ENCODE measurements at places on chromosomes 3 and 15.

DNA sequence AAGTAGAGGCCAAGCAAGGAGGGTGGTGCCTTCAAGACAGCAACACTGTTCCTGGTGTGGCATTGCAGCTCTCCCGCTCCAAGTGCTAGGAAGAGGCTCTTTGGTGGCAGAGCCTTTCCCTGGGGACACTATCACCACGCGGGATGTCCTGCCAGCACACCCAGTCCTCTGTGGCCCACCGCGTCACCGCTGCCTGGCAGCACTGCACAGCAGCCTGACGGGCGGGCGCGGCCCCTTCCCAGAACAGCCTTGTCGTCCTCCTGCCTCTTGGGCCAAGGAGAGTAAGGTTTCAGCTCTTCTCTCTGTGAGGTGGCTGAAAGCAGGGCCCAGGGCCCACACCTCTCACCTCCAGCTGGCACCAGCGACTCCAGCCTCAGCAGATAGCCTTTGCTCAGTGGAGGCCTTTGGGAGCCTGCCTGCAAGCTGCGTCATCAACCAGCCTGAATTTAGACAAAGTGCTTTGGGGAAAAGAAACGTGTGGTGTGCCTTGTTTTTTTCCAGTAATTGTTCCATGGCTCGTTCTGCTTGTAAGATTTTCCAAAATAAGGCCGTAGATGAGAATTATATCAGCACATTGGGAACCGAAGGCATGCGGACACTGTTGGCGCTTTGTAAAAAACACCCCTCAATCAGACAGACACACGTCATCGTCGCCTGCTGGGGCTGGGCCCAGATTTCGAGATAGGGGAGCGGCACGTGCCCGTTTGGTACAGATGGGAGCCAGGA is 65.0 kb downstream of the AAGAB start:
- peaks cover 60% of the 10 kb centered on the region for H3K36me3 ChIP-seq
- H3K4me1 ChIP-seq, result peaks cover 10% of the 10 kb centered on the region
- H3K27ac ChIP-seq, result no peak overlapping the region

- H3K4me3 ChIP-seq, result no peak overlapping the region
- no peak overlapping the region for H3K27ac ChIP-seq
- no peaks in the 10 kb centered on the region for H3K36me3 ChIP-seq
- no peaks in the 10 kb centered on the region for H3K27me3 ChIP-seq
- DNase-seq, result no peak
These were observed 806.5 kb downstream of the IGSF11 start for GRCh38 chr3:118228151-118228550.

DNA sequence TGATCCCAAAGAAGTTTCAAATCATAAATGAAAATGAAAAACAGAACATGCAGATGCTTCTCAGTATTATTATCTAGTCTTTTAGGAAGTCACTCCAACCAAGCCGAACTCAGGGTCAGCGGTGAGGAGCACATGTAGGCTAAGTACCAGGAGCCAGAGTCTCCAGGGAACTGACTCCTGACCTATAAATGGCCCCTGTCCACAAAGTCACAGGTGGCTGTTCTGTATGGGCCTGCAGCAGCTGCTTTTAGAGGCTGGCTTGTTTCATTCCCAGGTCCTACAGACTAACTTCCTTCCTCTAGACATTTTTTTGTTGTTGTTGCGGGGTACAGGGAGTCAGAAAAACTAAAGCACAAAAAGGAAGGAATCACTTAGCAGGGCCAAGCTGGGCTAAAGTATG is 54.6 kb downstream of the DAPK2 start:
- peaks cover 4% of the 10 kb centered on the region for H3K4me1 ChIP-seq
- H3K27ac ChIP-seq, result no peak overlapping the region
- DNase-seq, result no peak
- H3K4me3 ChIP-seq, result no peak overlapping the region

- H3K27me3 ChIP-seq, result no peaks in the 10 kb centered on the region
- no peak overlapping the region for H3K27ac ChIP-seq
- no peak for DNase-seq
- no peaks in the 10 kb centered on the region for H3K4me1 ChIP-seq
- H3K4me3 ChIP-seq, result no peak overlapping the region
These were observed 539.1 kb downstream of the SI start for GRCh38 chr3:164539215-164539614.

DNA sequence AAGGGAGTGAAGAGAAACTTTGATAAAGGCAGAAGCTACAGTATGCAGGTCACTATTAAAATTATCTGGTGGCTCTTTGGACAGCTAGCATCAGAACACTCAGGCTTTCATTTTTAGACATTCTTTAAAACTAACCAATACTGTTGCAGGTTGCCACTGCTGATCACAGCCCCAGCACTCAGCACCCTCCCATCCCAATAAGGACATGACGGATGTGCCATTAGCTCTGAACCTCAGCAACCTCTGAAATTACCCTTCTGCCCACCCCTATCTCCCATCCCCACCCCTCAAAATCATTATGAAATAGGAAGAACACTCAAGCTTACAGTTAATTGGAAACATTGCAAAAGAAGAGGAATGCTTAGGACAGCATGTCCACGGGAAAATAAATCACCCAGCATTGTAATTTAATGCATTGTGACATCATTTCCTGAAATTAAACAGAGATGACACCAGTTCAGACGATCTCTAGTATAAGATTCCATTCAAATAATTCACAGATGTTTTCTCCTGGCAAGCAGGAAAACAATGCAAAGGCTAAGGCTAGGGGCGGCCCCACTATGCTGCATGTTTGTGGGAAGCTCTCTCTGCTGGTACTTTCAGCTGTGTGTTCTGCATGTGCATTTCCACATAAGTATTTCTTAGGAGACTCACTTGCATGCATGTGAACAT is 71.6 kb downstream of the MEIS2 start:
- H3K4me1 ChIP-seq, result no peaks in the 10 kb centered on the region
- DNase-seq, result no peak
- H3K4me3 ChIP-seq, result no peak overlapping the region
- H3K27me3 ChIP-seq, result no peaks in the 10 kb centered on the region

- no peak for DNase-seq
- no peak overlapping the region for H3K27ac ChIP-seq
- no peaks in the 10 kb centered on the region for H3K36me3 ChIP-seq
- no peaks in the 10 kb centered on the region for H3K27me3 ChIP-seq
These were observed 42.1 kb downstream of the SAXO2 start for GRCh38 chr15:82304778-82305090.

- H3K27me3 ChIP-seq, result no peaks in the 10 kb centered on the region
- DNase-seq, result no peak
- no peaks in the 10 kb centered on the region for H3K36me3 ChIP-seq
- no peak overlapping the region for H3K4me3 ChIP-seq
- H3K27ac ChIP-seq, result no peak overlapping the region
These were observed 28.1 kb downstream of the CCNL1 start for GRCh38 chr3:157131861-157132260.

DNA sequence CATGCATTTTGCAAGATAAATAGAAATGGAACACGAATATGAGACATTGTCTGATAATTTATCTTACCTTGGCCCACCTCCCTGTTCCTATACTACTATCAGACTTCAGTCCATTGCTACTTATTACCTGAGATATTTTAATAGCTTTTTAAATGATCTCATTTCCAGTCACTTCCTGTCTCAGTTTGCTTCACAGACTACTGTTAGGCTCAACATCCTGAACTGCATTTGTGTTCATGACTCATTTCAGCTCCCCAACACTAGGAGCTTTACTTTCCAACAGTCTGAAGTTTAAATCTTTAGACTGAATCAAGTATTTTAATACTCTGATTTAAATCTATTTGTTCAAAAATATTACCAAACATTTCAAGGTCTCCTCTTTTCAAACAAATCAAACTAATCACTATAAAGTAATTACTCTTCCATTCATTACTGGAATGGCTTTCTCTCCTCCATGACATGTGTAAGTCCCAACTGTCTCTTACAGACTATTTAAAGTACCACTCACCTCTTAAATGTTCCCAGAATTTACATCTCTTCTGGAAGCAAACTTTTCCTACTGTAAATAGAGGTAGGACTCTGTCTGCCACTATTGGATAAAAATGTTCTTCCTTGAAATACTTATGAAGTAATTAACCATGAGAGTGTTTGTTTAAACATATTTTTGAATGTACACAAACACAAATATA is 1277.6 kb downstream of the ZPLD1 start:
- no peak overlapping the region for H3K4me3 ChIP-seq
- H3K36me3 ChIP-seq, result no peaks in the 10 kb centered on the region
- no peak overlapping the region for H3K27ac ChIP-seq
- DNase-seq, result no peak
- no peaks in the 10 kb centered on the region for H3K4me1 ChIP-seq

- H3K27ac ChIP-seq, result no peak overlapping the region
- no peak for DNase-seq
- peaks cover 24% of the 10 kb centered on the region for H3K4me1 ChIP-seq
- H3K36me3 ChIP-seq, result peaks cover 3% of the 10 kb centered on the region
These were observed 25.0 kb downstream of the SEC61A1 start for GRCh38 chr3:128077202-128077624.

DNA sequence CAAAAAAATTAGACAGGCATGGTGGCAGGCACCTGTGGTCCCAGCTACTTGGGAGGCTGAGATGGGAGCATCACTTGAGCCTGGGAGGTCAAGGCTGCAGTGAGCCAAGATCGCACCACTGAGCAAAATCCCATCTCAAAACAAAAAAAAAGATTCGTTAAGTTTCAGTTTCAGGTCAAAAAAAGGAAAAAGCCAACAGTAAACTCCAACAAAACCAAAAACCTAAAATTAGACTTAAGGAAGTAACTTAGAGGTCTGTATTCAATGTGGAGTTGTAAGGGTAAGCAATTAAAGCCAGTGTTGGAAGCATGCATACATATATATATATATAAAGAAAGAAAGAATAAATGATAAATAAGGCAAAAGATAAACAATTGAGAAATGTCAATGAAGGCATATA is 11.8 kb downstream of the KPNA1 start:
- H3K4me3 ChIP-seq, result no peak overlapping the region
- H3K27ac ChIP-seq, result no peak overlapping the region
- DNase-seq, result no peak
- no peaks in the 10 kb centered on the region for H3K27me3 ChIP-seq
- no peaks in the 10 kb centered on the region for H3K36me3 ChIP-seq

DNA sequence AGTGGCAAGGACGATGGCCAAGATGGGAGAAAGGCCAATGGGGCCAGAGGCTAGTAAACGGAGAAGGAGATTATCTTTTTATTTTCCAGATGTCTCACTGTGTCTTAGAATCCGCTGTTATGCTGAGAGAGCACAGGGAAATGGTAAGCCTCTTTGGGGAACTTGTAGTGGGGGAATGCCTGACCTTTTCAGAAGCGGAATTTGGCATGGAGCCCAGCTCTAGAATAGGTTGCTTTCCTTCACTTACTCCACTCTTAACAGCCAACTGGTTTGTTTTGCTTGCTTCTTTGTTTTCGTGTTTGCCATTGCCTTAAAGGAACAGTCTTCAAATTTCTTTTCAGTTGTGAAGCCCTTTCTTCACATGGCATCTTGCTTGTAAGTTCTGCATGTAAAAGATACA is 316.2 kb upstream of the THRB start:
- no peaks in the 10 kb centered on the region for H3K27me3 ChIP-seq
- H3K27ac ChIP-seq, result no peak overlapping the region
- no peak for DNase-seq
- no peak overlapping the region for H3K4me3 ChIP-seq

- no peak overlapping the region for H3K27ac ChIP-seq
- no peak for DNase-seq
- H3K4me1 ChIP-seq, result peaks cover 14% of the 10 kb centered on the region
- no peaks in the 10 kb centered on the region for H3K36me3 ChIP-seq
These were observed 6.1 kb upstream of the NR2E3 start for GRCh38 chr15:71804226-71804625.

DNA sequence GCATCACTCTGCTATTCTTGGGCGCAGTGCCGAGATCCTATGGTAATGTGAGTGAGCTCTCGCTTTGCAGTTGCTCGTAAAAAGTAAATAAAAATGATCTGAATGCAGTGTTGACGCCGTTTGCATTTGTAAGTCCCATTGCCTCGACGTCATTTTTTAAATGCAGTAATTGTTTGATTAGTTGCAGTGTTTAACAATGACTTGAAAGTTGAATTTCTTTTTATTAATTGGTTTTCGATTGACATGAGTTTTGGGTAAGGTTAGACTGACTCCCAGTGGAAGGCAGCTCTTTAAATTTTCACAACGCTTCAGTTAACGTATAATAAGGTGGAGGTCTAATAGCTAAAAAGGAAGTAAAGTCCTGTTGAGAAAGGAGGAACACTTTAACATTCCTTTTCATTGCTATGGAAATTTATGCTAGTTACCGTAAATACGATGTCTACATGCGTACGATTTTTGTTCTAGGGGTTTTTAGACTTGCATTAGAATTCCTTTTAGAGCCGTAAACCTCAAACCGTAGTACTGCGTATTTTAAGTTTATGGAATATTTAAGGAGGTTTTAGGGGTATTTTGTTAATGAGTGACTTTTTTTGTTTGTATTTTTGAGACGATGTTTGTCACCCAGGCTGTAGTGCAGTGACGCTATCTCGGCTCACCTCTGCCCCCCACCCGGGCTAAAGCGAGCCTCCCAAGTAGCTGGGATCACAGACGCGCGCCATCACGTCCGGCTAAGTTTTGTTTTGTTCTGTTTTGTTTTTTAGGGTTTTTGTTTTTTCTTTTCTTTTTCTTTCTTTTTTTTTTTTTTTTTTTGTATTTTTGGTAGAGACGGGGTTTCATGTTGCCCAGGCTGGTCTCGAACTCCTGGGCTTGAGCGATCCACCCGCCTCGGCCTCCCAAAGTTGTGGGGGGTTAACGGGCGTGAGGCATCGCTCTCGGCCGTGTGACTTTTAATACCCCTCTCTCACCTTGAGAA is 1.4 kb downstream of the MORF4L1 start:
- H3K27ac ChIP-seq, result peak overlapping the region; percentile 100
- H3K27me3 ChIP-seq, result no peaks in the 10 kb centered on the region
- peaks cover 18% of the 10 kb centered on the region for H3K4me1 ChIP-seq
- no peak for DNase-seq
- H3K36me3 ChIP-seq, result no peaks in the 10 kb centered on the region

DNA sequence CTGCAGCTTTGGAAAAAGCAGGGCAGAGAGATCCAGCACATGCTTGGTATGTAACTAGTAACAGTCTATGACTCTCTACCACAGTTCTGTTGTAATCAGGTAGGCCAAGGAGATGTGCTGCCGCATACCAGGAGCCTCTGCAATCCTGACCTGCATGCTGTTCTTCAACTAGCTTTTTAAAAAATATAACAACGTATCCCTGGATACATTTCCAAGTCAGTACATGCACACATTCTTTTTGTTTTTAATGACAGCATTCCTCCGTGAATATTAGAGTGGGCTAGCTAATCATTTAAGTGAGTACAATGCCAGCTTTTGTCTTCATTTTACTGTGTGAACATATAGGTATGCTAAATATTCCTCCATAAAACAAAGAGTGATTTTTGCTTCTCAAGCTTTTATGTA is 437.8 kb downstream of the RBMS3 start:
- H3K4me3 ChIP-seq, result no peak overlapping the region
- H3K36me3 ChIP-seq, result no peaks in the 10 kb centered on the region
- H3K4me1 ChIP-seq, result no peaks in the 10 kb centered on the region
- peak; percentile 30 for DNase-seq
- H3K27me3 ChIP-seq, result no peaks in the 10 kb centered on the region

DNA sequence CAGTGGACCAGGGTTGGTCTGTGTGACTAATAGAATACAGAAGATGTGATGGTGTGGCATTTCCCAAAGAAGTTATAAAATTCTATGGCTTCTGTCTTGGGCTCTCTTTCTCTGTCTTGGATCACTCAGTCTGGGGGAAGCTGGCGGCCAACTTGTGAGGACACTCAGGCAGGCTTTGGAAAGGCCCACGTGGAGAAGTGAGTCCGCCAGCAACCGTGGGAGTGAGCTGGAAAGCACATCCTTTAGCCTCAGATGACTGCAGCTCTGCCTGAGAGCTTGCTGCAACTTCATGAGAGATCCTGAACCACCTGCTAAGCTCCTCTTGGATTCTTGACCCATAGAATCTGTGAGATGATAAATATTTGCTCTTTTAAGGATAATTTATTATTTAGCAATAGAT is 72.0 kb upstream of the RASGRP1 start:
- H3K4me3 ChIP-seq, result no peak overlapping the region
- no peaks in the 10 kb centered on the region for H3K4me1 ChIP-seq
- H3K27ac ChIP-seq, result no peak overlapping the region
- no peaks in the 10 kb centered on the region for H3K36me3 ChIP-seq
- no peaks in the 10 kb centered on the region for H3K27me3 ChIP-seq
- DNase-seq, result no peak

Data from kidney (tissue), 22 donors.